ENCODE measurements at places on chromosomes 5 and 9.

- DNase-seq, result no peak
Observed at GRCh38 chr9:113945784-113946183, 69.7 kb downstream of the ZNF618 start.

- no peak for DNase-seq
Observed at GRCh38 chr5:160436017-160436416, 14.4 kb downstream of the PTTG1 start.

DNA sequence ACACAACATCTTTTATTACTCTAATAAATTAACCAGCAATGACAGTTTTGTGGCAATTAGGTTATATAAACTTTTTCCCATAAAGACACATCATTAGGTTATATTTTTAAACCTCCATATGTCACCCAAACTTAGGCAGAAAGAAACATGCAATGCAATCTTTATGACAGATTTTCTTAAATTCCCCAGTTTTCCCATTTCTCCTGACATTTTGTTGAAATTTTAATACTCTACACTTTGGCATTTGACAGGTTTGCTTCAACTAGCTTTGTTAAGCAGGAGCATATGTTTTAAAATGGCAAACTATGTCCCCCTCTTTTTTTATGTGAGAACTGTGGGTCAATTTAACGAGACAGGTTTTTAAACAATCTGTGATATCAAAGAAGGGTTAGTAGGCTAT lies 155.5 kb downstream of the GABRB2 start:
- DNase-seq, result no peak

- DNase-seq, result no peak
Observed at GRCh38 chr5:175572886-175573285, 85.0 kb upstream of the HRH2 start.

GRCh38 chr9:35054185-35054835 lies 18.1 kb downstream of the VCP start:
- DNase-seq, result no peak

- DNase-seq, result peak; percentile 45
Observed at GRCh38 chr5:122846051-122846550, 688 bp downstream of the SNX24 start.
